T-helper 9 cell (primary cell): ENCODE measurements at places on chromosomes 4 and X.

GRCh38 chr4:87465739-87466366 is 43.5 kb downstream of the NUDT9 start:
- no peak for DNase-seq

GRCh38 chr4:157372567-157372966 is 152.0 kb downstream of the GRIA2 start:
- DNase-seq = no peak

DNA sequence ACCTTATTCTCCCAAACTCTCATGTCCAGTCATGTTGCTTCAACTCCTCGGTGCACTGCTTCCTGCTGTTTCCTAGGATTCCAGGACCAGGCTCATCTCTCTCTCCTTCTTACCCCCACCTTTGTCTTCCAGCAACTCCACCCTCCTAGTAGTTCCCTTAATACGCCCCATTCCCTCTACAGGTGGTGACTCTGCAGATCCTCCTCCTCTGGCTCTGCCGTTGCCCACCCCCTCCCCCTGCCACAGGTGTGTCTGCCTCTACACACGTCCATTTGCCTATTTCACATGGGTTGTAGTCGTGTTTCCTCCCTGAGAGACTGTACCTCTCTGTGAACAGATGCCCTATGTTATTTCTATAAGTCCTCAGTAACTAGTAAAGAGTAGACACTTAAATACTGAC is 32.4 kb downstream of the CDS1 start:
- DNase-seq = no peak

DNA sequence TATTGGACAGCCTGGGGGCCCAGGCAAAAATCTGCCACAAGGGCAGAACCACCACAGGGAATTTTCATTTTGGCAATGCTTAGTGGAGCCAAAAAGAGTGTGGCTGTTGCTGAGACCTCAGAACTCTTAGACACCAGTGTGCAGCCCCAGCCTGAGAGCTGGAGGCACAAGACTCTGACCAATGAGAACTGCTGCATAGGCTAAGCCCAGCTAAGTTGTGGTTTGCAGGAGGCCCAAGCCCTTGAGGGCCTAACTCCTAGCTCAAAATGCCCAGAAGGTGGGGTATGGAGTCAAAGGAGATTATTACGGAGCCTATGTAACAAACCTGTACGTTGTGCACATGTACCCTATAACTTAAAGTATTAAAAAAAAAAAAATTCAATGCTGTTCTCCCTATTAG is 296.7 kb downstream of the TRAM1L1 start:
- DNase-seq = no peak

DNA sequence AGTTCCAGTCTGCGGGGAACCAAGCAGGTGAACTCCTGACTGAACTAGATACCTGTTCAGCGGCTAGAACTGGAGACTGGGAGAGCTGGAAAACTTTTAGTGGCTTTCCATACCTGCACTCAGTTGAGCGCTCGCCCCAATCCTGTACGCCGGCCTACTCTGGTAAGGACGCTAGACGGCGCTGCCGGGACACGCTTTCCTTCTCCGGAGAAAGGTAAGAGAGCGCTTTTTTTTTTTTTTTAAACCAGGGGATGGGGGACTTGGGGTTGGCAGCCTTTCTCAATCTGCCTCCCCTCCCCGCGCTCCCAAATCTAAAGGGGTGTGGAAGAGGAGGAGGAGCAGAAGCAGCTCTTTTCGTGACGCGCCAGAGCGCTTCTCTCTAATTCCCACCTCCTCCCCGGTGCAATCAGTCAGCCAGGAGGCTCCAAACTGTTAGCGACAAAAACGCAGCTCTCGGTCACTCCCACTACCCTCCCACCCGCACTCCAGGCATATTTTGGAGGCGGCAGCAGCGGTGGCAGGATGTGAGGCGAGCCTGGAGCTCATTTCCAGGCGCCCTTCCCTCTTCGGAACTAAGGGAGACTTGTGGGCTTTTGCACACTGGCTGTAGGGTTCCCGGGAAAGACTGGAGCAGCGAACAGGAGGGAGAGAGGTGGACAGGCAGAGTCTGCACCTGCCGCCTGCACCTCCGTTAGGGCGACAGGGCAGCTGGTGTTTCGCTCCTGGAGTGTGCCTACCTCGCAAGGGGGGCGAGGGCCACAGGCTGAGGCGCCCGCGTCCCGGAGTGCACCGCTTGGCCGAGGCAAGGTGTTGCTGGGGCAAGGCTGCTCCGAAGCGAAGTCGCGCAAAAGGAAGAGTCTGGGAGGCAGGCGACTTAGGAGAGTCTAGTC is at the start of gene IL1RAPL2:
Gene IL1RAPL2 (plus strand): TSS at position 409 of the 890 bp plus-strand sequence.
- DNase-seq = no peak

GRCh38 chrX:29487714-29488113 is 727.6 kb upstream of the MAGEB2 start:
- no peak for DNase-seq

DNA sequence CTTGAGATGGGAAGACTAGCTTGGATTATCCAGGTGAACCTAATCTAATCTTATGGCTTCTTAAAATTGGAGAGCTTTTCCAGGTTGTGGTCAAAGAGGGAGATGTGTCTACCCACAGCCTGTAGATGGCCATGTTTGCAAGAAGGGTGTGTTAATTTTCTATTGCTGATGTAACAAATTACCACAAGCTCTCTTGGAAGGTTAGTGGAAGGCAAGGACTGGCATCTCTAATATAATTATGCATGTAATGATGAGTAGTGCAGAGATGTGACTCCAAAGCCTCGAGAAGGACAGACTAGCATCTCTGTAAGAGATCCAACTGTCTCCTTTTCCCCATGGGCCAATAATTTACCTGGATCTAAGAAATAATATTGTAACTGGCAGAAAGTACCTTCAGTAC is 3.2 kb upstream of the ADH1B start:
- no peak for DNase-seq

GRCh38 chr4:87669373-87669772 is 19.3 kb downstream of the DMP1 start:
- no peak for DNase-seq

- no peak for DNase-seq
These were observed 15.1 kb upstream of the ABLIM2 start for GRCh38 chr4:8173492-8174242.

DNA sequence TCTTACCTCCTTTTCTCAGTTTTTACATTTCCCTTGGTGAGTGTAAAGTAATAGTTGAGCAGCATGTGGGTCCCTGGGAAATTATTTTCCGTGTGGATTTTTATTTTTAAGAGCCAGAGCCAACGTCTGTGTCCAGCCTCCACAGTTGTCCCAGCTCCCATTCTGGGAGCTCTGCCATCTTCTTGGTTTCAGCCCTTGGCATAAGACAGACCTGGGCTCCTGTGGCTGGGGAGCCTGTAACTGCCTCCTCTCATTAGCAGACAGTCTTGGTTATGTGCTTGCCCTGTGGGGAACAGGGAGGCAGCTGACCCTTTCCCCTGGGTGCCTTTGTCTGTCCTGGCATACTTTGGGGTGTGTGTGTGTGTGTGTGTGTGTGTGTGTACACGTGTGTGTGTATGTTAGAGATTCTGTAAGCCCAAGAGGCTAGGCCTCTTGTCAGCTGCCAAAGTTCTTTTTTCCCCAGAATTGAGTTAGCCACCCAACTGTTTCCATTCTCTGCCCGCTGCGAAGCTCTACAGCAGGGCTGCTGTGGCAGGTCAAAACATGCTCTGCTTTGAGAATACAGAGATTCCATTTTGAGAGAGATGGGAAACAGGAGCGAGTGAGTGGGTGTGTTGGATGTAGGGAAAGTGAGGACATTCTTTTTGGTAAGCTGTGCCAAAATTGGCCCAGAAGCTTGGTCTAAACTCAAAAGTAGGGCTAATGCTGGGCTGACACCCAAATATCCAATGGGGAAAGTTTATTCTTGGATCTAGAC is 140.7 kb downstream of the TMEM164 start:
- no peak for DNase-seq

DNA sequence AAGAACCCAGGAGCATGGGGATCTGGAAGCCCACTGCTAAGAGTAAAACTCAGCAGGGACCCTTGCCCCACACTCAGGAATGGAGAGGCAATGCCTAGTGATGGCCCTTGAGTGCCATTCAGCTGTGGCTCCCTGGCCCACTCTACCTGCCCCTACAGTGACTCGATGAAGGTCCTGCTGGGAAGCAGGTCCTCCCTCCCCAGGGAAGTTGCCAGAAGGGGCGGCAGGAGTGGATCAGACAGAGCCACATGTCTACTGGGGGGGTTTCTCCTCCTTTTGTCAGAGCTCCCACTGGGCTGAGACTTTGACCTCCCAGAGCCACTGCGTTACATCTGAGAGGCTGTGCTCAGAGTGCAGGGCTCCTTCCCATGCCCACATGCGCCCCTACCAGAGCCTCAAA is 1.2 kb downstream of the SLC10A3 start:
- DNase-seq = no peak

DNA sequence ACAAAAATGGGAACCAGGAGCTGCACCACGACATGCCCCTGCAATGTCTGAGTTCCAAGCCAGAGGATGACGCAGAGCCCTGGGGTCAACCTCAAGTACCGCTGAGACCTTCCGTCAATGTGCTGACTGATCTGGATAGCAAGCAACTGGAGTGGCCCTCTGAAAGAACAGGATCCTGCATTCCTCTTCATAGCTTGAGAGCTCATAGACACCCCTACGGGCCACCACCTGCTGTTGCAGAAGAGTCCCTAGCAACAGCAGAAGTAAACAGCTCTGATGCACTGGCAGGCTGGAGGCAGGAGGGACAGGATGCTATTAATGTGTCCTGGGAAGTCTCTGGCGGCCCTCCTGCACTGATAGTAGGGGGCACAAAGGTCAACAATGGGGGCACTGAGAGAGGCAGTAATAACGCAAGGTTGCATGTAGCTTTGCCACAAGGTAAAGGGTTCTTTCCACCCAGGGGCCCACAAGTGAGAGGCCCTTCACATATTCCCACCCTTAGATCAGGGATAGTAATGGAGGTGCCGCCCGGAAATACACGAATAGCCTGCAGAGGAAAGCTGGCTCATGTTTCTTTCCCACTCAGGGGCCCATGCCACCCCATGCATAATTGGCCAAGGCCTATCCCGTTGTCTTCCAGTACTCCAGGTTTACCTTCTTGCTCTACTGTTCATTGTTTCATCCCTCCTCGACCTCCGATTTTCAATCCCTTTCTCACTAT is 1.3 kb downstream of the PRR32 start:
- DNase-seq = no peak

DNA sequence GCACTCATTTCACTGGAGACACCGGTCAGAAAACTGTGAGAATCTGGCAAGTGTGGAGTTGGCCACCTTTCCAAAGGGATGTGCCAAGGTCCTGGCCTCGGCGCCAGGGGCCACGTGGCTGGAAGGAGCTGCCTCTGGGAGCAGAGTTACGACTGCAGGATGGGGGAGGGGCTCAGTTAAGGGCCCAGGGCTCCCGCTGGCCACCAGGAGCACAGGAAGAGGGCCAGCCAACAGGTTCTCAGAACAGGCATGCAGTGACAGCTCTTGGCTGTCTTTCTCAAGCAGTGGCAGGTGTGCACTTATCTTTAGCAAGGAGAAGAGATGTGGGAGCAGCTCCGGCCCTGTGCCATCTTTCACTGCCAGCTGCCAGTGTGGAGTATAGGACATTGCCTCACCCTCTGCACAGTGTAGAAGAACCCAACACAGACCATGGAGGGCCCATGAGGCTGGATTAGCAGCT is 115.9 kb upstream of the RBPJ start:
- no peak for DNase-seq

GRCh38 chr4:73710094-73710493 is 30.3 kb upstream of the CXCL8 start:
- no peak for DNase-seq

DNA sequence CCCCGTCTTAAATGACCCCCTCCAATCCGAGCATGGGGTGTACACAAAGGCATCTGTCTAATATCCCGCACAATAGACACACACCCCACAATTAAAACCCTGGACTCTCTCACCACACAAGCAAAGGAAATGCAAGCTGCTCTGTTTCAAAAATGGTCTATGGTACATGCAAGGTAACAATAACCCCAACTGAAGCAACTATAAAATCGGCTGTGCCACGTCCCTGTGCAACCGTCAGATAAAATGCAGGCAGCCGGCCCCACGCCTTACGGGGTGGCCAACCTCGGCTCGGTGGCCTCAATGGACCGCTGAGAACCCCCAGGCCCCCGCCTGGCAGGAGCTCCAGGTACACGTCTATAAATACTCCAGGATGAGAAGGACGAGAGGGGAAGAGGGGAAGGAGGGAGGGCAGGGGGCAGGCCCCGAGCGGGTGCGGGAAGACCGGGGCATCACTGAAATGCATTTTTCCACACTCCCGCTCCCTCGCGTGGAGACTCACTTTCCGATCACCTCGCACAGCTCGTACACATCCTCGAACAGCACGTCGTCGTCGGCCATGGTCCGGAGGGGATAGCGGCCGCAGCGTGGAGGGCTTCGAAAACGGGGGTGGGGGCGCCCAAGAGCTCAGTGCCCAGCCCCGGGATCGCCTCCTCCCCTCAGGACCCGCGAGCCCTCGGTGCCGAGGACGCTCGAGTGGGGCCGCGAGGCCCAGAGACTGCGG is 763 bp downstream of the CASK start:
- peak; percentile 16 for DNase-seq

DNA sequence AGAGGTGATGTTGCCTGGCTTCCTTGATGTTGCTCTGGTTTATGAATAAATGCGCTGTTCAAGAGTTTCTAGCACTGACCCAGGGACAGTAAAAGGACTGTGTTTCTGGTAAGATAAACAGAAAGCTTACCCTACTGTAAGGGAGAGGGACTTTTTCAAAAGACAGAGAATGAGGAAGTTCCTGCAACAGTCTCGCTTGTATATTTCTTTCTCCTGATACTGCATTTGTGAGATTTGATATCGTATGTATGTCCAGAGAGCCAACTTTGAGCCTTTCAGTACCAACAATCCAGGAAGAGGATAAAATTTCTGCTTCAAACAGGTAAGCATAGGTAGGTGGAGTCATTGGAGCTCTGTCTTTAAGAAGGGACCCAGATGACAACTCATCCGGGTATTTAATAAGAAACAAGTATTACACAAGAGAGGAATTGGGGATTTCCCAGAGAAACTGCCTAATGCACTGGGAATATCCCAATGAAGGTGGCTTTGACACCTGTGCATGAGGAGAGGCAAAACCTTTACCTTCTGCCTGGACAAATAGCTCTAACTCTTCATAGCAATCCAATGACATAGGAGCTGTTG is 773 bp downstream of the DAPP1 start:
- DNase-seq = no peak

DNA sequence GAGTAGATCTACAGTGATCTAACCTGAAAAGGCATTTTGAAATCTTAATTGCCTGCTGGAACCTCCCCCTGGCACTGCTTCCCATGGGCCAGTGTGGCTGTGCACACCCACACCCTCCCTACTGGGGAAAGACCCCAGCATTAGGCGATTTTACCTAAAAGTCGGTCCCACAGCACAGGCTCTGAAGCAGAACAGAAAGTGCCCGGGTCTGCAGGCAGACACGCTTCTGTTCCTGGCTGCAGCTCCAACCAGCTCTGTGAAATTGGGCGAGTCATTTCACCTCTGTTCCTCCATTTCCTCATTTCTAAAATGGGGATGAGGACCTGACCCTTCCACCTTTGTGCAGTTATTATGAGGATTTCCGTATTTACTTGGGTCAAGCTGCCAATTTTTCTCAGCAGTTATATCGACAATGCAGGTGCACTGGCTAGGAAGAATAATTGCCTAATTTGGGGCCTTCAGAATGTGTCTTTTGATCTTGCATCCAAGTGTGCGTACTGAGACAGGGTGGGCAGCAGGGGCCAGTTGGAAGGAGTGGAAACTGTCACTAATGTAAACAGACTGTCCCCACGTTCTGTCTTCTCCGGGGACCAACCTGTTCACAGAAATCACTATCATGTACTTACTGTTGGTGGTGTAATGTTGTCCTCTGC is 7.1 kb downstream of the KLF3 start:
- DNase-seq = no peak

GRCh38 chr4:155722816-155723499 is 35.9 kb upstream of the GUCY1B1 start:
- no peak for DNase-seq

GRCh38 chrX:68355629-68355920 is 77.7 kb downstream of the OPHN1 start:
- no peak for DNase-seq
